Dermis blood vessel endothelial cell (primary cell): ENCODE measurements at places on chromosomes 4 and X.

- DNase-seq = no peak
Observed at GRCh38 chrX:150409486-150409885, 46.4 kb downstream of the MAMLD1 start.

GRCh38 chrX:47235691-47236103 is 2.9 kb downstream of the USP11 start:
- no peak for DNase-seq

DNA sequence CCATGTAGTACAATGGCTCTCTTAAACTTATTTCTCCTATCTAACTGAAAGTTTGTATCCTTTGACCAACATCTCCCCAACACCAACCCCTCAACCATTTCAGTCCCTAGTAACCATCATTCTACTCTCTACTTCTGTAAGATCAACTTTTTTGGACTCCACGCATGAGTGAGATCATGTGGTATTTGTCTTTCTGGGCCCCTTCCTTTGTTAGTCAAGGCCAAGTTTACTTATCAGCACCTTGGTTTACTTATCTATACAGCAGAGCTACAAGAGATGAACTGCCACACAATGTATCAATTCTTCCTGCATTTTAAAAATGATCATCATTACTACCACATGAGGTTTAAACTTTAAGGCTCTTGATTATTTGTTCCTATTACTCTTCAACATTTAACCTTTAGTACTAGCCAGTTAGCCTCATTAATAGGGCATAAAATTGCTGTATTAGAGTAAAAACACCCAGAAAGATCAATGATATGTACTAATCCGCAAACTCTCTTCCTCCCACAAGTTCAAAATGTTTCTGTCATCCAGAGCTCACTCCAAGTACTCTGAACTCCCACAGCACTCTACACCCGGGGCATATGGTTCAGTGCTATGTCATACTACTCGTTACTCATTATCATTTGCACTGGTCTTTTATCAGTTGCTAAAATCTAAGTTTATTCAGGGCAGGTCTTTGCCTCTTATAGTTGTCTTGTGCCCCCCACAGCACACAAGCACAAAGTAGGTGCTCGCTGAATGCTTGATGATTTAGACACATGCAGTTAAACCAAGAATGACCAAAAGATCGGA is 145.7 kb upstream of the ADAMTS3 start:
- DNase-seq = no peak

GRCh38 chrX:108019382-108019875 is 25.4 kb upstream of the VSIG1 start:
- DNase-seq = no peak

- DNase-seq = no peak
Observed at GRCh38 chr4:186727169-186727976, 3.7 kb upstream of the FAT1 start.

GRCh38 chr4:69759189-69759604 is 1.2 kb downstream of the SULT1B1 start:
- peak; percentile 51 for DNase-seq

GRCh38 chrX:101357166-101357795 is 8.7 kb upstream of the TIMM8A start:
- DNase-seq = peak; percentile 14

- no peak for DNase-seq
Observed at GRCh38 chr4:155248002-155248896, 39.8 kb downstream of the NPY2R start.

- peak; percentile 95 for DNase-seq
Observed at GRCh38 chrX:47144626-47145394, at the start of the genes NDUFB11 and RBM10. NDUFB11 (minus strand) TSS chrX:47144702; CDS start chrX:47144679, 23 bp downstream. RBM10 (plus strand) TSS chrX:47145221; CDS start chrX:47147482, 2,261 bp downstream.

DNA sequence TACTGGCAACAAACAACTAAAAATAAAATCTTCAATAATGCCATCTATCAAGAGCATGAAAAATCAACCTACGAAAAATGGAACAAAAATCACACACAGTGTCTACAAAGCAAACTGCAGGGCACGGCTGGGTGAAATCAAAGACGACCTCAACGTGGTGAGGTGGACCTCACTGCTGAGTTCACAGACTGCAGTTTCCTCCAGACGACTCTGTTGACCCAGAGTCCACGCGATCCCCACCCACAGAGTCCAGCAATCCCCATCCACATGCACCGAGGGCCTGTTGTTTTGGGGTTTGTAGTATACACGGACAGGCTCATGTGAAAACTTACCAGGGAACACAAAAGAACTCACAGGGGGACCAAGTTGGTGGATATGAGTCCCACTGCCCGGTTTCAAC is 31.1 kb upstream of the GTPBP6 start:
- DNase-seq = no peak

DNA sequence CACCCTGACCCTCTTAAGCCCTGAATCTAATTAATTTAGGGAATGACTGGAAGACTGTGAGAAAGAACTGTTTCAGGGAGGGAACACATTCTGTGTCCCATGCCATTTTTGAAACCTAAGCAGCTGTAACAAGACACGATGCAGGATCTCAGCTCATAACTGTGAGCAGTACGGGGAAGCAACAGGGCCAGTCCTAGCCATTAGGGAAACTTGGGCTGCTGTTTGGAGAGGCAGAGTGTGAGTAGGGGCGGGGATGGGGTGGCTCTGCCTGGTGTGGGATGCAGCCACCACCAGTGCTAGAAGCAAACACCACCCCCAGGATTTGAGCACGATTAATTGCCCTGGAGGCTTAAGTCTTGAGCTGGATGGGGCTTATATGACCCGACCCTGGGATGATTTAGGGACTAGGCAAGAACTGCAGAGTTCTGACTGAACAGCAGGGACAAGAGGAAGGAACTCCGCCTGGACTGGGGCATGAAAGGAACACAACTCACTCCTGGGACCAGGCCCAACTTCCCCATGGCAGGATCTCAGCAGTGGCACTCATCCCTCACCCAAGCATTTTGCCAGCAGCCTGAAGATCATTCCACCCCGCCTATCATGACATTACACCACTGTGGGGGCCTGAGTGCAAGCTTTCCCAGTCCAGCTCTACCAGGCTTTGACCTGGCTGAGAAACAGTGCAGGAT is 43.1 kb downstream of the ATRX start:
- peak; percentile 10 for DNase-seq

DNA sequence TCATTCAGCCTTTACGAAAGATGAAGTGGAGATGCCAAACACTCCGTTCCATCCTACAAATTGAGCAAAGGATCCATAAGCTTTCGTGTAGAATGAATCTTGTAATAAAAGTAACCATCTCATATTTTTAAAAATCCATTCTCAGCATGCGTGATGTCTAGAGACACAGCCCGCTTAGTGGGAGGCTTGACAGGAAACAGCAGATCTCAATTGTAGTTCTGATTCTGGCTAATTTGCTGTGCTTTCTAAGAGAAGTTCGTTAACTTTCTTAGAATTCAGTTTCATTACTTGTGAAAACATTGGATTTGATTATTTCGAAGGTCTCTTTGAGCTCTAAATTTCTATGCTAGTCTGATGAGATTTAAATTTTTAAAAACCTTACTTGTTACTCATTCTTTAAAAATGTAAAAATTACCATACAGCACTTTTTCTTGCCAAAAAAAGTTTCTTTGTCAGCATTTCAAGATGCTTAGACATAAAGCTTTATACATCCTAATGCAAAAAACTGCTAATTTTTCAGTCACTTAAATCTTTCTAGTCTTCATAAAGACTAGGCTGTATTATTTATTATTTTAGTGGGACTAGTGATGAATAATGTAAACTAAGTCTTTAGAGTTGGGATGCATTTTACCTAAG is 66.9 kb upstream of the NEIL3 start:
- DNase-seq = no peak

DNA sequence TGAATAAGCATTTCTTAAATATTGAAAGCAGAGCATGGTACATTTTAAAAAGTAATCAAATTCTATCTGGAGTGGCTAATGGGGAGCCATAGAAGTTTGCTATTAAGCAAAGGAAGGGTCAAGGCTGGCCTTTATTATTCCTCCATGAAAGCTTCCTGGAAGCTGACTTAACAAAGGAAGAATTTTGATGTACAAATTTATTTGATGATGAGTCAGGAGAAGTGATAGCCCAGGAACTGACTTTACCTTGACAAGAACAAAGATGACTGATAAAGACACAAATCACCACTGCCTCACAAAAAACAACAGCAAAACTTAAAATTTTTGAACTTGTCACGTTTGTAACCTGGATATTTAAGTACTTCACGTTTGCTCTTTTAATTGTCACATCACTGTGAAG is 872.1 kb downstream of the PCDH7 start:
- no peak for DNase-seq

DNA sequence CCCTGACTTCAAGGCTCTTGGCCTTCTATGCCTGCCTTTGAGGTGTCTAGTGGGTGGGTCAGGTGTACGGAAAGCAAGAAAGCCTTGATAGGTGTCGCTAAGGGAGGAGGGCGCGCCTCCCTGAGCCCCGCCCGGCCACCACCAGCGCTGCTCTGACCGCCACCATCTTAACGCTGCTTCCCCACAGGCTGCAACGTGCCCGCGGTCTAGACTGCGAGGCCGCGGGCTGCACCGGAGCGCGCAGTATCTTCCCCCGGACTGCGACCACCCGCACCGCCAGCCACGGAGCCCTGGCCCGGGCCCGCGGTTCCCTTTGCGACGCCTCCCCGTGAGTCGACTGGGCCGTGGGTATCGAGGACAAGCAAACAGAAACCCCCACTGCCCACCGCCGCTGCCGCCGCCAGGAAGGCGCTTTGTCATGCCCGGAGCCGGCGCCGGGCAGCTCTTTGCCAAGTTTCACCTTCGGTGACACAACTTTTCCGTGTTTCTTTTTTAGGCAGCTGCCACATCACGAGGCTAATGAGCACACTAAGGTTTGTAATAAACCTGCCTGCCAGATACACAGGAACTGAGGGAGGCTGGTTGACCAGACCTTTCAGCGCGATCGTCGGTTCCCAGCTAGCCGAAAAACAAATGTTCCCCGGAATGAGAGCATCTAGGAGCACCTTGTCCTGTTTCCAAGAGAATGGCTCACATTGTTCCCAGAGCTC is 335.8 kb upstream of the F9 start:
- DNase-seq = peak; percentile 49

- DNase-seq = peak; percentile 10
Observed at GRCh38 chrX:3295731-3296130, 50.7 kb downstream of the MXRA5 start.

- DNase-seq = no peak
Observed at GRCh38 chr4:94451051-94451694, 569 bp upstream of the PDLIM5 start.

DNA sequence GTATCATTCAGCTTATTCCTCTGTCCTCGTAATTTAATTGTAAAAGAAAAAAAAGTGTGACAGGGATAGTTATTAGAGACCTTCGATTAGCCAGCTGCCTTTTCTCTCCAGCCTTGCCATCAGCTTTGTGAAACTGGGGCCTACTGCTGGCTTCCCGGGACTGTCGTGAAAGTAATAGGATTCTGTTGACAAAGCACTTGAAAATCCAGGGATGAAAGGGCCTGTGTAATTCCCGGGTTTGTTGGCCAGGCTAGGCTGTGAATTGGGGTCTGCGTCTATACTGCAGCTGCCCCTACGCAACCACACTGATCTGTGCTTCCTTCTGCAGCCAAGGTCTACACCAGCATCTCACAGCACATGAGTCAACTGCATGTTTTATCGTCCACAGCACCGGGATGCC is 120.4 kb upstream of the SCML1 start:
- DNase-seq = no peak

DNA sequence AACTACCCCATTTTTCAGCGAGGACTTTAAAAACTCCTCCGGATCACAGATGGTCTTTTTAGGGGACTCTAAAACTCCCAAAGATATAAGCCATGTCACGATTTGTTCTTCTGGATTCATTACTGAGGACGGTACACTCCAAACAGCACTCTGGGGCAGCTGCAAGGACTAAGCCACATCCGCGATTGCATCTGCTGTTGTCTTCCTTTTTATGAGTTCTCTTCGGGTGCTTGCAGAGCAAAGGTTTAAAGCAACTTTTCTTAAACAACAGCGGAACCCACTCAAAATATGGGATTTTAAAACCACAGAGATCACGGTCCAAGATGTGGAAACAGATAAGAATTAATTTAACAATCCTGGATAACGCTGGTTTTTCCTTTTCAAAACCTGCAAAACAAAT is at the start of gene ARHGEF6:
Gene ARHGEF6, minus strand, starts transcription at position 170 of the 400 bp plus-strand sequence. Its CDS starts 50 bp downstream, at position 120.
- DNase-seq = no peak

DNA sequence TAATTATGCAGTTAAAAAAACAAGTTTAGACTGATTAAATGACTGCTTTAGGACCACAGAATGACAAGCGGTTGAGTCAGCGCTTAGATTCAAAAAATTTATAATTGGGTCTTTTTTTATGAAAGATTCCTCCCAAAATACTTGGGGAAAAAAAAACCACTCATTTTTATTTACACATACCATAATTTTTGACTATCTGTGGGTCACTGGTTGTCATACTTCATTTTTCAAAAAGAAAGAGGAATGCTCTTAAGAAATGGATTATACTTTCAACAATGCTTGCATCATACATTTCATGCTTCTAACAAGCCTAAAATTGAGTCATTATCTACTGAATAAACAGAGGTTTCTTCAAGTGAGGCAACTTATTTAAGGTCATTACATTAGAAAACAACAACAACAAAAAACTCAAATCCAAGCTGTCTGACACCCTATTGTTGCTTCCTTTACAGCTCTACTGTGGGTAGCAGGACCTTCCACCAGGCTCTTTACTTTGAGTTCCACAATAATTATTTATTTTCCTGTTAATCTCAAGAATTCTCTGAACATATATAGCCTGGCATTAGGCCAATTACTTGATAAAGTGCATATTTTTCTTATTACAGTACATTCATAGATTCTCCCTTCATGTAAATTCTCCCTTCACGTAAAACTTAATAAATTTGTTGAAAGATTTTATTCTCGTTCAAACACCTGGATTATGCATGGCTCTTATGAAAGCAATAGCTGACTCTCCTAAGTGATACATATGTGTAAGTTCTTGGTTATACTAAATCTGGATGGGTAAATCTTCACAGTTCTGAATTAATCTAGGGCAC is 445.5 kb downstream of the PCDH10 start:
- no peak for DNase-seq

DNA sequence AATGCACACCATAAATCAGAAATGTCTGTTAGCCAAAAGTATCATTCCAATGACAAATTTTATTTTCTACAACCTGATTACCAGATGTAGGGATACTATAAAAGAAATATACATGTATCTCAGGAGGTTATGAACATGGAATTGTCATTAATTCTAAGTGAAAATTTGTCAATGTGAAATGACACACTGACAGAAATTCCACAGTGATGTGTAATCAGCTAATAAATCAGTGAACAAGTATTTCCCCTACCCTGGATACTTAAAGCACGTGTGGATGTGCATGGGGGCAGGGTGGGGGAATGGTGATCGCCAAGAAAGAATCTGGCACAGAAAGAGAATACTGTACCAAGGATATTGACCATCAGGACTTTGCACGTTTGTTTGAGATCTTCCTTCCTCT is 123.6 kb downstream of the SH3RF1 start:
- peak; percentile 85 for DNase-seq

- DNase-seq = no peak
Observed at GRCh38 chr4:6526671-6527091, 48.3 kb upstream of the MAN2B2 start.

DNA sequence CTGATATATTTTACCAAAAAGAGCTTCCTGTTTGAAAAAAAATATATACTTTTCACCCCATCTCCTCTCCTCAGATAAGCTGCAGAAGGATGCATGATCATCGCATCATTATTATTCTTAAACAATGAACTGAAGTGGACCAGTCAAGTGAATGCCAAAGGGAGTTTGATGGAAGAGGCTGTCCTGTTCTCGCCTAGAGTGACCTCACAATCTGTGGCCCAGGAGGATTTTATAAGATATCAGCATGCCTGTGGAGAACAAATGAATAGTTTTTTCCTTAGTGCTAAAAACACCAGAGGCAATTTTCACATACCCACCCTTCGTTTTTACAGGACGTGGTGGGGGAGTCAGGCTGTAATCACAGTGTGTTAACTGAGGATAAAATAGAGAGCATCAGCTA is 112.7 kb downstream of the USP46 start:
- DNase-seq = no peak

- no peak for DNase-seq
Observed at GRCh38 chrX:3621414-3621813, 92.0 kb downstream of the PRKX start.
